CD8-positive, alpha-beta T cell (primary cell): ENCODE measurements at places on chromosomes 5 and 9. TPM values are rescaled to one million over a fixed set of nuclear protein-coding genes. Genes with fewer than 3 reads are reported as not detected.

- no peak for DNase-seq
Observed at GRCh38 chr9:7489036-7489435, 310.5 kb downstream of the DMAC1 start.

DNA sequence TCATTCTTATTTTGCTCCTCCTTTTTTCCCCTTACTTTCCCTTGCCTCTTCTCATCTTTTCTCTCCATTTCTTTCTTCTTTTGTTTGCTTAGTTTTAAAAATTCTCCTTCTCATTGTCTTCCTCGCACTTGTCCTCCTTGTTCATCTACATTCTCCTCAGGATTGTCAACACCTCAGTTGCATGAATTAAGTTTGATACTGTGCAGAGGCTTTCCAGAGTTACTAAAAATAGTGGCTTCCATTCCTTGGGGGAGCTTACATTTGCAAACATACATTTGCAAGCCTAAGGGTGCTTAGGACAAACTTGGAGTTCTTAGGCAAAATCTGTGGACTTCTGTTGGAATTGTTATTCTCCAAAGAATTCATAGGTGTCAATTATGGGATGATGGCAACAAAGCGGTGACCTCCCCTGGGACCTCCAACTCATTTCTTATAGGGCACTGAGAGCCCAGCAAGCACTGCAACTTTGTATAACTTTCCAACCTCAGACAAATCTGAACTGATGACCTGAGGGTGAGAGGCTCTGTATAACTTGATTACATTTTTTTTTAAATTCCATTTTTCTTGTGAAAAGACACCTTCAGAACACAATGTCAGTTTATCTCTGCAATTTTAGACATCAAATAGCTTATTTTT is 371.4 kb downstream of the TMEM38B start:
- DNase-seq: no peak

DNA sequence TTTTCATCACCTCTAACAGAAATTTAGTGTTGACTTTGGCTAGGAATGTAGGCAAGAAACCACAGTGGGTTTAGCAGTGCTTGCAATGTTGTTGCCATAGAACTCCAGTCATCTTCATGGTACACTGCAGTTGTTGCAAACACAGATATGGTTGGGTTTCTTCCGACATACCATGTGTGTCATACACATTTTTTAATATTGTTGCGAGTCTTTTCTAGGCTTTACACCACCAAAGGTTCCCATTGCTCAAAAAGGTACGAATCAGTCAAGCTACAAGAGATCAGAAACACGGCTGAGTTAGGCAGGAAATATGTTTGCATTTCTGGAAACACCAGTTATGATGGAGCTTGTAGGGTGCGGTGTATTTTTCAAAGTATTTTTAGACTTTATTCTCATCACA is 172.4 kb downstream of the SYK start:
- no peak for DNase-seq

- no peak for DNase-seq
Observed at GRCh38 chr9:87898151-87898550, 15.5 kb downstream of the SPATA31E1 start.

DNA sequence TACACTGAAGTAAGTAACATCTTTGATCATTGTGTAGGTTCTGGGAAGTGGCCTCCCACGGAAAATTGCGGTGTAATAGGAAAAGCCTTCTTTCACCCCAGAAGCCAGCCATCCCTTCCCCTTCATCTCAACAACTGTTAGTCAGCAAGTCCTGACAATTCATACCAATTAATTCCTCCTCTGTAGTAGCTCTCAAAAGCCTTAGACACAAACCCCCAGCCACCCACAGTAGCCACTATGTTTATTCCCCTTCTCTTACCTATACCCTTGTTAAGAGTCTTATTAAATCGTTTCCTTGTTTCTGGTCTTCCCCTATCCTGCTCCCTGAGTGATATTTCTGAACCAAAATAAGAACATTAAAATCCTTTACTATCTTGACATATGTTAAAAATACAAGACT is 143.6 kb downstream of the PCSK5 start:
- DNase-seq: no peak

DNA sequence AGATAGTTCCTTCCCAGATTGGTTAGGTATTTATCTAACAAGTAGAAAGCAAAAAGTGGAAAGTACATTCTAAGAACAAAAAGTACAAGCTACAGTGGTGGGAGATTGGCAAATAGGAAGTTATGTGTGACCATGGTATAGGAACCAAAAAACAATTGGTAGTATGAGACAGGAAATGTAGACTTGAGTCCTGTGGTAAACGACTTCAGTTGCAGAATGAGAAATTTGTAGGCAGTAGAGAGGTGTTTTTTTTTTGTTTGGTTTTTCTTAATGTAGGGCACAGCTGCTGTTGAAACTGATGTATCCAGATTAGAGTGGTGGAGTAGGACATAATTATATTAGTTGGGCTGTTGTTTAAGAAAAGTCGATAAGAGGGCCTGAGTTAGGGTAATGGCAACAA is 72.0 kb downstream of the CCNH start:
- no peak for DNase-seq

- DNase-seq: no peak
Observed at GRCh38 chr5:142772446-142773293, 2.5 kb downstream of the ARHGAP26 start.

DNA sequence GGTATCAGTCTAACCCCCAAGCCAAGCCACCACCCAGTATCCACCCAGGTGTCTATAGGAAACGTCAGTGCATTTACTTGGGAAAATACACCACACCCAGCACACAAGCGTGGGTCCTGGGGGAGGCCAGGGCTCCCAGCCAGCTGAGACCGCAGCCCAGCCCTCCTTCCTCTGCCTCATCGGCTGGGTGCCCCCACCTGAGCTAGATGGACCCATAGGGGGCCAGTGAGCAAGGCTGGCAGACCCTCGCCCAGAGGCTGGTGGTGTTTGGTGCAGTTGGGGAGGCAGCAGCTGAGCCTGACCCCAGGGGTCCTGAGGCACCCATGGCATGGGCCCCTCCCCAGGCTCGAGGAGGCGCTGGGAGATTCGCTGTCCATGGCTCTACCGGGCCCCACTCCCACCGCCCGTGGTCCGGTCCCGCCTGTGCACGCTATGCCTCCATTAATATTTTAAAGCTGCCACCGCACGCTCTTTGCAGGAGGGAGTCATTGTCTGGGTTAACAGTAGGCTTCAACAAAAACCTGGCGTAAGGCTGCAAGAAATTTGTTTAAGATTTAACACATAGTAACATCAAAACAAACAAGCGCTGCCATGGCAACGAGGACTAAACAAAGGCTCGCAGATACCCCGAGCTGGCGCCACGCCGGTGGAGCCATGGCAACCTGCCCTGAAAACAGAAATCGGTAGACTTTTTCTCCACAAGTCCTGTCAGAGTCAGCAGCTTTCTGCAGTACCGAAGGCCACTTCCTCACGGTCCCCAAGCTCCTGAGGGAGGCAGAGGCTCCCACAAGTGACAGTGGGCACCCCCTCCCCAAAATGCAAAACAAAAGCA is 20.6 kb downstream of the TPPP start:
- peak; percentile 90 for DNase-seq

- DNase-seq: no peak
Observed at GRCh38 chr5:83553000-83553486, 81.5 kb downstream of the VCAN start.

GRCh38 chr9:5712651-5713390 is 83.9 kb downstream of the RIC1 start:
- no peak for DNase-seq

- no peak for DNase-seq
Observed at GRCh38 chr5:140215276-140215675, 40.3 kb downstream of the CYSTM1 start.

DNA sequence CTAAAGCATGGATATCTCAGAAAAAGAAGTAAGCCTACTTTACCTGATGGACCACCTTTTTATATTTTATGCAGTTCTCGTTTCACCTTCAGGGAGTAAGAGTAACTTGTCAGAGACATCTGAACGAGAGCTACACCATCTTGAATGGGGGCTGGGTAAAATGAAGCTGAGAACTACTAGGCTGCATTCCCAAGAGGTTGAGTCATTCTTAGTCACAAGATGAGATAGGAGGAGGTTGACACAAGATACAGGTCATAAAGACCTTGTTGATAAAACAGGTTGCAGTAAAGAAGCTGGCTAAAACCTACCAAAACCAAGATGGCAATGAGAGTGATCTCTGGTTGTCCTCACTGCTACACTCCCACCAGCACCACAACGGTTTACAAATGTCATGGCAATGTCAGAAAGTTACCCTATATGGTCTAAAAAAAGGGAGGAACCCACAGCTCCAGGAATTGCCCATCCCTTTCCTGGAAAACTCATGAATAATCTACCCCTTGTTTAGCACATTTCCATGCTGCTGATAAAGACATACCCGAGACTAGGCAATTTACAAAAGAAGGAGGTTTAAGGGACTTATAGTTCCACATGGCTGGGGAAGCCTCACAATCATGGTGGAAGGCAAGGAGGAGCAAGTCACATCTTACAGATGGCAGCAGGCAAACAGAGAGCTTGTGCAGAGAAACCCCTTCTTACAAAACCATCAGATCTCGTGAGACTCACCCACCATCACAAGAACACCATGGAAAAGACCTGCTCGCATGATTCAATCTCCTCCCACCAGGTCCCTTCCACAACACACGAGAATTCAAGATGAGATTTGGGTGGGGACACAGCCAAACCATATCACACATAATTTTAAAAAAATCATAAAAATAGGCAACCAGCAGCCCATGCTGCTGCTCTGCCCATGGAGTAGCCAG is 62.5 kb downstream of the GIN1 start:
- DNase-seq: no peak

GRCh38 chr9:34179213-34180136 is 632 bp downstream of the UBAP1 start:
- no peak for DNase-seq

DNA sequence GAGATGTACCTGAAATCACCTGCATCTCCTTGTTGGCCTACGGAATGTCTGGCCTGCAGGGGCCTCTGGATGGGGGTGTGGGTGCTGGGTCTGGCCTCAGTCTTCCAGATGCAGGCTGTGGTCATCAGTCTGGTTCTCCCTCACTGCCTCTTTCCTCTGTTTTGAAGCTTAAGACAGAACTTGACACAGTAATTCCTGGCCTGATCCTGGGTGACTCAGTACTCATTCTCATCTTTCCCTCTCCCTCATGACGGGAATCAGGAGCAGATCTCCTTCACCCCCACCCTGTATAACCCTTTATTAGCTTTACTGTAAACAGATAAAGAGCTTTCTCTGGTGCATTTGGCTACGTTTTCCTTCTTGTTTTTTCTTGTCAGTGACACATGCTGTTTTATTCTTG is 89.3 kb upstream of the ADAMTS16 start:
- no peak for DNase-seq

DNA sequence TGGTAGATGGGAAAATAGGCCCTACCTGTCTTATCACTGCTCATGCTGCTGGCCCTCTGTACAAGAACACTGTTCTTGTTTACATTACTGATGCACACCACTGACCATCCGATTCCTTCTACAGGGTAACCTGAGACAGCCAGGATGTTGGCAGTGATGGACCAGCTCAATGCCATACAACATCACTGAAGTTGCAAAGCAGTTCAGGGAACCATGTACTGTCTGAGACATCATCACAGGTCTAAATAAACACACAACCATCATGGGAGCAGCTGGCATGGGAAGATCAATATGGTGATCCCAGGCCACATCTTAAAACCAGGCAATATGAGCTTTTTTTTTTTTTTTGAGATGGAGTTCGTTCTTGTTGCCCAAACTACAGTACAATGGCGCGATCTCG is 59.0 kb downstream of the IARS1 start:
- no peak for DNase-seq

DNA sequence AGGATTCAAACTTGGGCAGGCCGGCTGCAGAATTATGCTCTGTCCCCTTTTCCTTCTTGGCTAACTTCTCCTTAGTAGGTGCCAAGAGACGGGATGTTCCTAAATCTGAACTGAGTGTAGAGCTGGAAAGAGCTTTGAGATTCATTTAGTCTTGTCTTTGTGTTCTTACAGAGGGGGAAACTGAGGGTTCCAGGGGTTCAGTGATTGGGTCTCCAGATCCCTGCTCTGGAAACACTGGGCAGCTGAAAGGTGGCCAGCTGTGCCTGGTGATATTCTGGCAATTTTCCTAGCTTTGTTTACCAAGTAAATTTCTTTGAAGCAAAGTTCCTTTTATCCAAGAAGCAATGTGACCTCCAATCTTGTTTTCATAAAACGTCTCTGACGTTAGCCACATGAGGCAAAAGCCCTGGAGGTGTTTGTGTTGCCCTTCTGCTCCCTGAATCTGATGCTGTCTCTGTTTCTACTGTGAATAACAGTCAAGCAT is 288.7 kb downstream of the ZSWIM6 start:
- no peak for DNase-seq

DNA sequence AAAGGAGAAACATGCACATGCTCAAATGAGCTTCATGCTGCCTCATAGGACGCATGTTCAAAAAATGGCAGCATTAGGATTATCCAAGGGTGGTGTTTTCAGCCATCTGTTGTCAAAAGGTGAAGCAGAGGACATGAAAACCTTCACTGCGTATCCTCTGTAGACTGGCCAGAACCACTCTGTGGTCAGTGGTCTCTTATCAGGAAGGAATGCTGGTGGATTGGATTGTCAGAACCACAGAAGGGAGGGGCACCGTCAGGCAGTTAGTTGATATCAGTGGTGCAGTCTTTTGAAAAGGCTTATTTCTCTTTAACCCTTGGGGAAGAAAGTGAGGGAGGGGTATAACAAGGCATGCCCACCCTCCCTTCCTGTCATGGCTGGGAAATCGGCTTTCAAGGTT is 100.1 kb downstream of the FBXL7 start:
- no peak for DNase-seq

- DNase-seq: no peak
Observed at GRCh38 chr5:131259326-131259725, 4.5 kb upstream of the CDC42SE2 start.

- no peak for DNase-seq
Observed at GRCh38 chr5:71533615-71534014, 53.5 kb upstream of the MCCC2 start.

- DNase-seq: no peak
Observed at GRCh38 chr9:98391406-98391805, 136.0 kb upstream of the TBC1D2 start.

- no peak for DNase-seq
Observed at GRCh38 chr9:2740616-2741015, 23.3 kb downstream of the KCNV2 start.

GRCh38 chr5:3288325-3288724 is 307.3 kb upstream of the IRX1 start:
- DNase-seq: no peak

The OSMR gene
- total RNA-seq: not detected

The TMEM252 gene
- total RNA-seq: not detected

The TAF11L13 gene
- total RNA-seq: not detected

The PROB1 gene
- 0.39 TPM for total RNA-seq

The C1QTNF3 gene
- 3.6 TPM for total RNA-seq

The ST8SIA4 gene
- total RNA-seq: 16.4 TPM

The ZNF782 gene
- 2.6 TPM for total RNA-seq

The FEM1C gene
- 32.7 TPM for total RNA-seq
